ENCODE measurements at places on chromosomes 4 and X.
A peak's percentile ranks its signal among the peaks of the same experiment; 100 is the strongest.

DNA sequence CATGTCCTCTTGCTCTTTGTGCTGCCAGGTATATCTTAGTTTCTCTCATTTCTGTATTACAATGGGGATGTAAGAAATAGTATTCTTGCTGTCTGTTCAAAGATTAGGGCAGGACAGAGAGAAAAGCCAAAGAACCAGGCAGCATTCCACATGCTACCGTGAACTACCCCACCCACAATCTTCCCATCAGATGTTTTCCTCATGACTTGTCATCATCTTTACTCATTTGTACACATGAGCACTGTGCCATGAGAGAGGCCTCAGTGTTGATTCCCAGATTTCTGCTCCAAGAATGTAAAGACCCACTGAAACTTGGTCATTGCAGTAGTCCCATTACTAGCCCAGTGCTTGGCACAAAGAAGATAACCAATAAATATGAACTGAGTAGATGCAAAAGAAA is 354.6 kb upstream of the RASGEF1B start:
- no peak for DNase-seq

- peak; percentile 34 for DNase-seq
Observed at GRCh38 chr4:175891851-175892250, 79.8 kb upstream of the GPM6A start.

- no peak for DNase-seq
Observed at GRCh38 chr4:53015681-53016080, 153.6 kb downstream of the RASL11B start.

DNA sequence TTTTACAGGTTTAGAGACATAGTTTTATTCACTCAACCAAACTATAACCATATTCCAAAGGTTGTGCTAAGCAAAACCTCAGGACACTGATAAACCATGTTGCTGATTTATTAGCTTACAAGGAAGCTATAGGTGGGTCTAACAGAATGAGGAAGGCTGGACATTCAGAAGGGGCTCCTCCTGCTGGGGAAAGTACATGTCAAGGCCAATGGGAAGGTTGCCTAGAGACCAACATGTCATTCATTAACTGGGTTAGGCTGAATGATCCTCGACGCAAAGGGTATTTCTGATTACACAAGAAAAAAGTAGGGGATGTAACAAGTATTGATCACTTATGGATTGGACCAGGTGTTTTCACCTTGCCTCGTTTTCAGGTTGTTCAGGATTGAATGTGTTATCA is 30.3 kb downstream of the SLC10A6 start:
- no peak for DNase-seq

GRCh38 chr4:94641702-94642560 is 115.8 kb upstream of the BMPR1B start:
- no peak for DNase-seq

GRCh38 chr4:1798580-1799386 is 5.7 kb downstream of the FGFR3 start:
- DNase-seq = no peak

Measured in D341Med (cell line).